ENCODE measurements at places on chromosomes 3 and 15.

GRCh38 chr15:63971904-63972303, 74.4 kb downstream of the DAPK2 start:
- DNase-seq: no peak

GRCh38 chr3:142053244-142053643, 96.1 kb downstream of the TFDP2 start:
- no peak for DNase-seq

- DNase-seq: no peak
Measured at GRCh38 chr15:25727116-25727515, 136.0 kb downstream of the ATP10A start.

GRCh38 chr3:16828815-16829214, 55.9 kb upstream of the PLCL2 start:
- no peak for DNase-seq

DNA sequence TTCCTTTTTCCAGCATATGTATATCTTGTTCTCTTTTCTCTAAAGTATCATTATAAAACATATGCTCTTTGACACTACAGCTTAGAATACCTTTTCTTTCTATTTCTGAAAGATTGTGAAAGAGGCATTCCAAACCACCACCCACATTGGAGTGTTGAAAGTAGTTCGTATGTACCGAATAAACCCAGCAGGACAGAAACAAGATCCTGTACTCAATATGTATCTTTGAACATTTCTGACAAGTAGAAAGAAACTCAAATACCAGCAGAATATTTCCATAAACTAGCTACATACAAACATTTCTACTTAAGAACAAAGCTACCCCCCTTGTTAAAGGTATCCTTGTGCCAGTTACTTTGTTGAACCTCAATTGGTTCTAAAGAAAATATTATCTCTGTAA, 415.3 kb upstream of the ALCAM start:
- no peak for DNase-seq

- no peak for DNase-seq
Measured at GRCh38 chr15:44801364-44801763, 65.0 kb downstream of the TRIM69 start.

DNA sequence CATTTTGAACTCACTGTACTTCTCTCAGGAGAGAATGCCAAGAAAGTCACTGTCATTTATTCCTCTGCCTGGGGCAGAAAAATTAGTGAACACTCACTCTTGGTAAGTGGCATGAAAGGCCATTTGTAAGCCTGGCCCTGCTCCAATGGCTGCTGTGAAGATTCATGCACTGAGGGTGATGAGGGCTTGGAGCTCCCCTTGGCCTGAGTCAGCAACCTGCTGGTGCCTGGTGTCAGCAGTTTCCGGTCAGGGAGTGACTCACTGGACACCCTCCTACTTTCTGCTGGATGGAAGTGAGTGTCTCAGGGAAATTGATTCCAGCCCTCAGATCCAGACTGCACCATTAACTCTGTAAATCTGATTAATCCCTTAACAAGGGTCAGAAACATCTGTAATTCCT, 37.6 kb downstream of the TRA2B start:
- DNase-seq: no peak

DNA sequence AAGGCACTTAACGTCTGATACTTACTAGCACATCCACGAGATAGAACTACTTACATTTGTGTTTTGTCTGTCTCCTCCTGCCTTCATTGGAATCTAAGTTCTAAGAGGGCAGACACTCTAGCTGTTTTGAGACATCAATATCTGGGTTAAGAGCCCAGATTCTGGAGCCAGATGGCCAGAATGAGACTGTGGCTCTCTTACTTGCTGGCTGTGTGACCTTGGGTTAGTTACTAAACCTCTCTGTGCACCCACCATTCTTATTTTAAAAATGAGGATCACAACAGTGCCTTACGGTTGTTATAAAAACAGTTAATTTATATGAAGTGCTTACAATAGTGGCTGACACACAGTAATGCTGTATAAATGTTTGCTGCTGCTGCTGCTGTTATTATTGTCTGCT, 7.7 kb downstream of the STARD5 start:
- no peak for DNase-seq

GRCh38 chr3:147462856-147463255, 53.7 kb downstream of the ZIC1 start:
- DNase-seq: no peak

DNA sequence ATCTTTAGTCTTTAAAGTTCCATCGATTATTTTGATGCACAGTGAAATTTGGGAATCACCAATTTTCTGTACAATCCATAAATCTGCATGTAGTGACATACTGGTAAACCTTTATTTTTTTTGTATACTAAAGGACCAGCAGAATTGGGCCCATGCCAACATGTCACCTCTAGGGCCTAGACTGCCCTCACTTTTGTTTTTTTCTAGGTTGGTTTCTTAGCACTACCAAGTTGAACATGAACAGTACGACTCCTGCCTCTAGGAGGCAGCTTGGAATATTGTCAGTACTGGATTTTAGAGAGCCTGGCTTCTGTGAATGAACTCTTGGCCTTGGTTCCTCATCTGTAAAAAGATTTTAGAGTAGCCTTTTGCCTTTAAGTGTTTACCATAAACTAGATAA, 32.3 kb downstream of the NKIRAS1 start:
- DNase-seq: no peak

- peak; percentile 6 for DNase-seq
Measured at GRCh38 chr3:8607234-8608040, 37.2 kb downstream of the SSUH2 start.

DNA sequence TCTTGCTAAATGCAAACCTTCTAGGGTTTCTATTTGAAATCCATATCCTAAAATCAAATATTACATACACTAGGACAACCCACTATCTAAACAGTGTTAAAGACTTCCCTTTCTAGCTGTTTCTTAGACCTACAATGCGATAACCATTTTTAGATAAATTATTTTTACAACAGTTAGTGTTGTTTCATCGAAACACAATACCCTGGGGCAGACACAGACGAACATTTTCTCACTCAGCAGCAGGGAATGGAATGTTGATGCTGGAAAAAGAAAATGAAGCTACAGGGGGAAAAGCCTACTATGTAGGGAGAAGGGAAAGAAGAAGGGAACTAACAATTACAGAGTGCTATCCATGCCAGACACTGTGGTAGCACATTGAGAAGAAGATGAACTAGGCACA, 6.0 kb upstream of the HERC1 start:
- no peak for DNase-seq

GRCh38 chr3:142120707-142121106, 28.6 kb downstream of the TFDP2 start:
- no peak for DNase-seq

GRCh38 chr3:169218314-169218983, 445.1 kb downstream of the MECOM start:
- no peak for DNase-seq

DNA sequence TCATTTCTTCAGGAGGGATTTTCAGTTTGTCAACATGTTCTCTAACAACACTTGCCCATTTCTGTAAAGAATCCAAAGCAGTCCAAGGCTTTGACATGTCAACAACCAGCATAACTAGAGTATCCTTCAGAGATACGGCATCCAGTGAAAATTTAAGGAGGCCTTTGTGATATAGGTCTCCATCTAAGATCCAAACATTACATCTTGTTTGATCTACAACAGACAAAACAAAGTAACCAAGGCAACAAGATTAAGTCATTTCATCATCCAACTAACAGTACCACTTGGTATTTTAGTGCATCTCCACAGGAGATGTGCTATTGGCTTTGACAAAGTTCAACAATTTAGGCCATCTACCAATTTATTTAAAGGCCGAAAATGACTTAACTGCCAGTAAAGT, 25.8 kb downstream of the DYNC1LI1 start:
- DNase-seq: no peak

GRCh38 chr3:3618623-3619022, 180.6 kb upstream of the LRRN1 start:
- DNase-seq: no peak

- DNase-seq: no peak
Measured at GRCh38 chr3:9205345-9206143, 43.9 kb downstream of the SRGAP3 start.

- no peak for DNase-seq
Measured at GRCh38 chr3:159894386-159894785, 94.2 kb upstream of the IL12A start.

GRCh38 chr3:123098426-123099330, 31.9 kb downstream of the PDIA5 start:
- no peak for DNase-seq

GRCh38 chr3:21073561-21073960, 677.4 kb downstream of the ZNF385D start:
- no peak for DNase-seq

GRCh38 chr3:13317596-13318320, 102.4 kb downstream of the NUP210 start:
- peak; percentile 29 for DNase-seq

GRCh38 chr15:39255760-39256159, 325.1 kb upstream of the THBS1 start:
- DNase-seq: no peak

GRCh38 chr3:42773409-42773751, 327 bp upstream of the CCDC13 start:
- no peak for DNase-seq

DNA sequence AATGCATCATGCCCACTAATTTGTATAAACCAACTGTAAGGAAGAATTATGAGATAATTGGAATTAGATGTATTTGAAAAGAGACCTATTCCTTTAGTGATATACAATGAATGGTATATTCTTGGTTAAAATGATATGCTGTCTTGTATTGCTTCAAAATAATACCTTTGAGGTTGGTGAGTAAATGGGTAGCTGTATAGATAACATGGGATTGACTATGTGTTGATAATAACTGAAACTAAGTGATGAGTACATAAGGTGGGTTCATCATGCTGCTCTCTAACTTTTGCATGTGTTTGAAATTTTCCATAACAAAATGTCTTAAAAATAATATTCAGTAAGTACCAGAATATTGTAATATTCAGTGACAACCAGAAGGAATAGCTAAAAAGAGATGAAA, 272.6 kb upstream of the ZPLD1 start:
- no peak for DNase-seq

GRCh38 chr3:111570404-111571030, 24.6 kb downstream of the ZBED2 start:
- no peak for DNase-seq

GRCh38 chr15:57367556-57367955, 8.7 kb upstream of the CGNL1 start:
- DNase-seq: no peak

DNA sequence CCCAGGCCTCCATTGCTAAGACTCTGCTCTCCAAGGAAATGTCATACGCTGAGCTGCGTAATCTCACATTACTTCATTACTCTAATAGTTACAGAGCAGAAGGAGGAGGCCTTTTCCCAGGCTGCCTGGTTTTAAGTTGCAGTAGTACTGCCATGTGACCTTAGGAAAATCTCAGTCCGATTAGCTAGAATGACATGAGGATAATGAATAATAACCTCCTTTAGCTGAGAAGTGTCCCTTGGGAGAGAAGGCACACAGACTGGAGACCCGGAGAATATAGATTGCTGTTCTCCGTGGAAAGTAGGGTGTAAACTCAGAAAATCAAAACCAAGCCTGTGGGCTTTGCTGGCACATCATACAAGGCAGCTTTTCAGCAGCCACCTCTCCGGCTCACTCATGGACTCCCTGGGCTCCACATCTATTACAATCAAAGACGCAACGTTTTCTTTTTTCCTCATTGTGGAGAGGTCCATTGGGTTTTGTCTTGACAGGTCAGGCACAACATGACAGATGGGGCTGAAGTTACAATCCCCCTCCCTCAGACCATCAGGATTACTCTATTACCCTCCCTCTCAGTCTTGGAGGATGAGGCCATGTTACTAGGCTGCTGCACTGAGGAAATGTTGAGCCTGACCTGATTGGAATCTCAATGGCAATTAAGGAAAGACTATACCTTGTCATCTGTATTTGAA, 134.8 kb upstream of the MB21D2 start:
- no peak for DNase-seq

- no peak for DNase-seq
Measured at GRCh38 chr15:66876731-66877476, 174.9 kb downstream of the SMAD6 start.

GRCh38 chr3:188358787-188359493, 205.0 kb downstream of the LPP start:
- no peak for DNase-seq

- no peak for DNase-seq
Measured at GRCh38 chr3:30282154-30282696, 324.2 kb upstream of the TGFBR2 start.

DNA sequence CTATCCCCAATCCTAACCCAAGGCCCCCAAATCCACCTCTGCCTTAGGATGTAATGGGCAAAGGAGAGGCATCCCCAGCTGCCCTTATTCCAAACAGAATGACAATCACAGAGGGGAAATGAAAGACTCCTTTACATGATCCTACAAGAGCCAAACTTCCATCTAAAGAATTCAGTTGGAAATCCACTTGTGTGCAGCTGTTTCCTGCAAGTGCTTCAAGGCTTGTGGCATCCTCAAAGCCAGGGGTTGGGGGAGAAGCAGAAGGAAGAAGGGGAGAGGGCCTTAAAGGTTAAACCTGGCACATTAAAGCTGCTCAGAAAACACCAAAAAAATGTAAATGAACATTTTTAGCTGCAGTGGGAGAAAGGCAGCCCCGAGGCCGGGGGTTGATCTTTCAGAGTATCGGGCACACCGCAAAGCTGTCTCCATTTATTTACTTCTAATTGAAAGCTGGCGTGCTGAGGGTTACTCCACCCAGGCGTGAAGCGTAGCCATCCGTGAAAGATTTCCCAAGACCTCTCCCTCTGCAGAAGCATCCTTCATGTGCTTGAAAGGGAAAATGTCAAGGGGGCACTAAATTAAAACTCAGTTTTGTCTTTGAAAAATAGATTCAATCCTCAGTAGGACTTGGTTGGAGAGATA, 217.8 kb downstream of the SHQ1 start:
- peak; percentile 62 for DNase-seq

- DNase-seq: no peak
Measured at GRCh38 chr3:81087607-81088006, 673.8 kb downstream of the GBE1 start.

- no peak for DNase-seq
Measured at GRCh38 chr15:57418635-57419034, 42.3 kb downstream of the CGNL1 start.

DNA sequence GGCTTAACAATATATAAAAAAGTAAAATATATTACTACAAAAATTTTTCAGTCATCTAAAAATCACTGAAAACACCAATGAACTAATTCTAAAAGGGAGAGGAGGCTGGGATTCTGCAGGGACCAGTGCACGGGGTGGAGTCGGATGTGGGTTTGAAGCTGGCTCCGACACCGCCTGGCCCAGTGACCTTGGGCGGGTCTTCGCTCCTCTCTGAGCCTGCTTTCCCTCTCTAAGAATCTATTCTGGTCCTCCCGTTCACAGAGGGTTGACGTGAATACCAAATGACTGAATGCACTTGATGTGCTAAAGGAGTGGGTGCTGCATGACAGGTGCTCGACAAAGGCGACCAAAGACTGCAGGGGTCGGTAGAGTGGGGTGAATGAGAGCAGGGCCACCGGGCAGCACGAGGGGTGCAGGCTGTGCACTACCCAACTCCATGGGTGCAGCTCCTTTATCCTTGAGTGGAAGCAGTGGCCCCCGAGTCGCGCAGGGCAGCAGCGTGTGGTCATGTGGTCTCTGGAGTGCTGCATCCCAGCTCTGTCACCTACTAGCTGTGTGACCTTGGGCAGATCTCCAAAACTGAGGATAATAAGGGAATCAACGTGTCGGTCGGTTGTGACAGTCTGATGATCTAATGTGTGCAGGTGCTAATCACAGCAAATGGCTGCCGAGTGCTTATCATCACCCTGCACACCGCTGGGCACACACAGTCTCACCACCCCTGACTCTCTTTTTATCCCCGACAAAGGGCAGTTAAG, 8.6 kb upstream of the IQSEC1 start:
- peak; percentile 34 for DNase-seq

Data from NCI-H345 (cell line).